Stimulated activated CD8-positive, alpha-beta memory T cell treated with anti-CD3 and anti-CD28 coated beads, Interleukin-7, amount 100 ng/mL, for 4 hours (primary cell): ENCODE measurements at places on chromosomes 13 and 19.

DNA sequence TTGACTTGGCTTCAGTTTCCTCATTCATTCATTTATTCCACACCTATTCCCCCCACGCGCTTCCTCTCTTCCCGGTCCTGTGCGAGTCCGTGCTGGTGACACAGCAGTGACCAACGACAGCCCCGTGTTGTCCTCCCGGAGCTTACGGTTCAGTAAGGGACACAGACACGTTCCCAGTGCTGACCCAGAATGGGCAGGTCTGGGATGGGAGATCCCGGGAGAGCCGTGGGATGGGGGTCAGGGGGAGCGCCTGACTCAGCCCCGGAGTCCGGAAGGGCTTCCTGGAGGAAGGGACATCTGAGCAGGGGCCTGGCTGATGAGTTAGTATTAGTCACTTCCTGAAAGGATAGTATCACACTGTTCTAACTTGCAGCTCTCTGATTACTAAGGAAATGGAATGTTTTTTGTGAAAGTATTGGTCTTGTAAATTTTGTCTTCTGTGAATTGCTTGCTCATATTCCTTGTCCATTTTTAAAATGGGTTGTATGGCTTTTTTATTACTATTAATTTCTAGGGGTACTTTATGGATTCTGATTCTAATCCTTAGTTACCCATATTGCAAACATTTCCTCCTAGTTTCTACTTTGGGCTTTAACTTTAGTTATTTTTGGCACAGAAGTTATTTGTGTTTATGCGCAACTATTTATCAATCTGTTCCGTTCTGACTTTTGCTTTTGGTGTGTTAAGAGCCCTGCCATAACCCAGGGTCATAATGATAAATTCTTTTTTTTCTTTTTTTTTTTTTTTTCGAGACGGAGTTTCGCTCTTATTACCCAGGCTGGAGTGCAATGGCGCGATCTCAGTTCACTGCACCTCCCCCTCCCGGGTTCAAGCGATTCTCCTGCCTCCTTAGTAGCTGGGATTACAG, 708 bp upstream of the ERCC1 start:
- DNase-seq = peak; percentile 26

- no peak for DNase-seq
Measured at GRCh38 chr13:94444826-94445225, 34.7 kb downstream of the DCT start.

DNA sequence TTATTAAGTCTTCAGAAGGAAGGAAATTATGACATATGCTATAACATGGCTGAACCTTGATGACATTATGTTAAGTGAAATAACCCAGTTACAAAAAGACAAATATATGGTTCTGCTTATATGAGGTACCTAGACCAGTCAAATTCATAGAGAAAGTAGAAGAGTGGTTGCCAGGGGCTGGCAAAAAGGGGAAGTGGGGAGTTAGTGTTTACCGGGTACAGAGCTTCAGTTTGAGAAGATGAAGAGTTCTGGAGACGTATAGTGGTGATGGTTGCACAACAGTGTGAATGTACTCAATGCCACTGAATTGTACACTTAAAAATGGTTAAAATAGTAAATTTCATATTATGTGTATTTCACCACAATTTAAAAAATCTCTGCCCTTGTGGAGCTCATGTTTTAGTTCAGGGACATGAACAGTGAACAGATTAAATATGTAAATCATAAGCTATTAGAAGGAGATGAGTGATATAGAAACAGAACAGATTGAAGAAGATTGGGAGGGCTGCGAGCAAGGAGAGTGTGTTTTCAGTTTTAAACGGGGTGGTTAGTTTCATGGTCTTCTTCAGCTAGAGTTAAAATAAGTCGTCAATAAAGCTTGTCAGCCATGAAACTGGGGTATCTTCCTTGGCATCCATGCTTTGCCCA, 355.2 kb downstream of the KCNRG start:
- no peak for DNase-seq

- no peak for DNase-seq
Measured at GRCh38 chr13:25847635-25848626, 203.9 kb downstream of the SHISA2 start.

GRCh38 chr13:114328034-114328433, 13.7 kb downstream of the CHAMP1 start:
- no peak for DNase-seq

- DNase-seq = no peak
Measured at GRCh38 chr19:44848036-44848811, 2.1 kb downstream of the NECTIN2 start.

DNA sequence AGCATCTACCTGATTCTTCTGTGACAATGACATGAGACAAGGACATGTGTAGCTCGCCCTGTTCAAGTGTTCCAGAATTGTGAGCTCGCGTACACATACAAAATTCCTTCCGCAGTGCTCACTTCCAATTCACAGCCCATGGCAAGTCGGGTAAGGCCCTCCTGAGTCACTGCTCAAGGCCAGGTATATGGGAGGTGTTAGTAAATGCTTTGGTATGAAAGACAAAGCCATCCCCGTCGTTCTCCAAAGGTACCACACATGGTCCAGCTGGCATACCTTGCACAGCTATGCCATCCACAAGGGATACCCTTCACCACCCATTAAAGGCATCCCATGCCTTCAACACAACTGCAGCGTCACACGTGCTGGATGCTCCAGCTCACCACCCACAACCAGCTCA, 4.4 kb upstream of the ELL start:
- no peak for DNase-seq

- DNase-seq = no peak
Measured at GRCh38 chr19:23482829-23483228, 87.6 kb upstream of the ZNF91 start.

DNA sequence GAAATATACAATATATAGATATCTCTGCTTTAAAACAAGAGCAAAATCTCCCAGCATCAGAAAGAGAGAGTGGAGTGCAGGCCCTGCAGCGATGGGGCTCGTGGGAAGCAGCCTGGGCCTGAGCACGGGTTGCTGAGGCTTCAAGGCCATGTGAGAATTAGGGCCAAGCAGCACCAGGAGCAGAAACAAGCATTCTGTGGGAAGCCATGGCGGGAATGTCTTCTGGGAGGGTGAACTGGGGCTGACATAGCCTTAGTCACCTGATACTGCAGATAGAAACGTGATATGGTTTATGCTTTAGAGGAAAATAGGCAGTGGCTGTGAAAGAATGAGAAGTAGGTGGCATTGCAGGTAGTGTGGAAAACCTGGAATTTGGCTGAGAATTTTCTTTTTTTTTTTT, 472.3 kb downstream of the IRS2 start:
- DNase-seq = no peak

- DNase-seq = no peak
Measured at GRCh38 chr19:41941410-41942202, 13.4 kb upstream of the ERFL start.

- DNase-seq = peak; percentile 40
Measured at GRCh38 chr19:10565028-10565566, 713 bp downstream of the KRI1 start.

- DNase-seq = no peak
Measured at GRCh38 chr13:102311901-102312300, 89.9 kb downstream of the FGF14 start.

DNA sequence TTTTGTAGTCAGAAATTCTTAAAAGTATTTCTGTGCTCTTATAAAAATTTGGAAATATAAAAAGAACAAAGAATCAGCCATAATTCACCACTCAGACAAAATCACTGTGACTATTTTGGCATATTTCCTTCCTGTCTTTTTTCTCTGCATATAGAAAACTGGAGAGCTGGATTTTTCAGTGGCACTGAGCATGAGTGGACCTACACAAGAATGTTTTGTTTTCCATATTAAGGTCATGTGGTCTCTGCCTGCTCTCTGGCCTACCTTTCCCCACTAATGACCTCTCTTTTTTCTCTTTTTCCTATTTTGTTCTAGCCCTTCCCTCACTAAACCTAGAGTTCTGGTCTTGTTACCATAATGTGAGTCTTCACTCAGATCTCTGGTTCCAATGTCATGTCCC, 17.6 kb upstream of the USP12 start:
- DNase-seq = no peak

DNA sequence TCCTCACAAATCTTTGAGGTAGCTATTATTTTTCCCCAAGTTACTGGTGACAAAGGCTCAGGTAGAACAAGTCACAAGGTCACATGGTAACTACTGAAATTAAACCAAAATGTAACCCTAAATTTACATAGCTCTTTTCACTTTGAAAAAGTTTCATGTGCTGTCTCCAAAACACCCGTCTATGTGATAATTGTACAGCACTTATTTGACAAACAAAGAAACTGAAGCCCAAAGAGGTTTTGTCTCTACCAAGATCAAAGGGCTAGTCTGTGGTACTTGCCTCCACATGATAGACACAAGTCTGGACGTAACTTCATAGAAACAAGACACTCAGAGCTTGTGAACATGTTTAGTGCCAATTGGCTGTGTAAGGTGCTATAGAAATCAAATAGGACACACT, 108.3 kb downstream of the SACS start:
- no peak for DNase-seq

DNA sequence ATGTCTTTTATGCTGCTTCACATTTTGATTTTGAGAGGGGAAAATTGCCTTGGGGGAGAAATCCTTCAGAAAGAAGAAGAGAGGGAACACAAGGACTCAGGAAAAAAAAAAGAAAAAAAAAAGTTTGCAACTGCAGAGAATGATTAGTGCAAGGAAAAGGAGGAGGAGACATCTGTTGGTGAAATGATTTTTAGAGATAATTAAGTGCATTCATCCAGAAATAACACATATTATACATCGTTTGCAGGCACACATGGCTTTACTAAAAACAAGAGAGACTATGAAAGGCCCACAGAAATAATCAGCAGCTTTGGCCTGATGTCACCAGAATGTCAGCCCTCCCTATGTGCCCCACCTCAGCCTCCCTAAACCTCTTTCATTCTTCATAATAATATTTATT, 1058.2 kb downstream of the PCDH9 start:
- DNase-seq = no peak

- no peak for DNase-seq
Measured at GRCh38 chr13:49298903-49299605, 51.3 kb downstream of the CDADC1 start.

DNA sequence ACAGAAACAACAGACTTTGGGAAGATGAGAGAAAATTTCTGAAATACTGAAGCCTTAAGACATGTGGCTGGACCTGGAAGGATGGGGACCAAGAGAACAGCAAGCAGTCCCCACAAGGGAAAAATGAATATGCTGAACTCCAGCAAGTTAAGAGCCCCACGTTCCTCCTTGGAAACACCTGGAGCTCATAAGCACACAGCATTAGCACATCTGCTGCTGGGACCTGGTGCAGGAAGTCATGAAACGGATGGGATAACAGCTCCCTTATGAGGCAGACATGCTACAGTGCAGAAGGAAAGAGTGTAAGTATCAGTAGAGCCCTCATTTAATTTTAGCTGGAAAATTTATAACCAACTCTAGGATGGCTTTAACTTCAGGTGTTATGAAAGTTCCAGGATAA, 67.3 kb downstream of the SLC15A1 start:
- no peak for DNase-seq

DNA sequence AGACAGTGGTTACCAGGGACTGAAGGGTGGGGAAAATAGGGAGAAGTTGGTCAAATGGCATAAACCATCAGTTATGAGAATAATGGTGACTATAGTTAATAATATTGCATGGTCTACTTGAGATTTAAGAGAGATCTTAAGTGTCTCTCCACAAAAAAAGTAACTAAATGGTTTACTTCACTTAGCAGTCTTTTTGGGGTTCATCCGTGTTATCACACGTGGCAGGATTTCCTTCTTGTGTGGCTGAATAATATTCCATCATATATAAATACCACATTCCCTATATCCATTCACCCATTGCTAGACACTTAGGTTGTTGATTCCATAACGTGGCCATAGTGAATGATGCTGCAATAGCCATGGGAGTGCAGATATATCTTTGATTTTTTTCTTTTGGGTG, 967.0 kb downstream of the UQCRFS1 start:
- DNase-seq = no peak

- DNase-seq = no peak
Measured at GRCh38 chr19:1163934-1164683, 10.0 kb downstream of the SBNO2 start.

DNA sequence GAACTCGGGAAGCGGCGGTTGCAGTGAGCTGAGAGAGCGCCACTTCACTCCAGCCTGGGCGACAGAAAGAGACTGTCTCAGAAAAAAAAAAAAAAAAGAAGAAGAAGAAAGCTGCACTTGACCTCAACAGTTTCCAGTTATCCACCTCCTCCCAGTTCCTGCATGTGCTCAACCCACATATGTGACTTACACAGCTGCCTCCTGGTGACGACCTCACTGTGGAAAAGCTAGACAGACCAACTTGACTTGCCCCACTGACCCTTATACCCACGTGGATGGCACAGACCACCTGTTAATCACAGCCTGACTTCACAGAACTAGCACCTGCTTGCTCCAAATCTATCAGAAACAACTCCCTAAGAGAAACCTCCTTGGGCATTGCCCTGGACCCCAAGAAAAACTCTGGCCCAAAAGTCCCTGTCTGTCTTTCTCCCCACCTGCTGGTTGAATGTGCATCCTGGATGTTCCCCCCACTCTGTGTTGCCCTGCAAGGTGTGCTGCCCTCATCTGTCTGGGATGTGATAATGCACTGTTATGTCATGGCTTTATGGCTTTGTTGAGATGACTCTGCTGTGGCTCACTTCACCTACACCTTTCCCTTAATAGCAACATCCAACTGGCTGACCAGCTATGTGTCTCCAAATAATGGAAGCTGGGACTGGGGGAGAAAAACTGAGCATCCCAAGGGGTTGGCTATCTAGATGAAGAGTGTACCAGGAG, 2.8 kb downstream of the ZNF20 start:
- DNase-seq = no peak

DNA sequence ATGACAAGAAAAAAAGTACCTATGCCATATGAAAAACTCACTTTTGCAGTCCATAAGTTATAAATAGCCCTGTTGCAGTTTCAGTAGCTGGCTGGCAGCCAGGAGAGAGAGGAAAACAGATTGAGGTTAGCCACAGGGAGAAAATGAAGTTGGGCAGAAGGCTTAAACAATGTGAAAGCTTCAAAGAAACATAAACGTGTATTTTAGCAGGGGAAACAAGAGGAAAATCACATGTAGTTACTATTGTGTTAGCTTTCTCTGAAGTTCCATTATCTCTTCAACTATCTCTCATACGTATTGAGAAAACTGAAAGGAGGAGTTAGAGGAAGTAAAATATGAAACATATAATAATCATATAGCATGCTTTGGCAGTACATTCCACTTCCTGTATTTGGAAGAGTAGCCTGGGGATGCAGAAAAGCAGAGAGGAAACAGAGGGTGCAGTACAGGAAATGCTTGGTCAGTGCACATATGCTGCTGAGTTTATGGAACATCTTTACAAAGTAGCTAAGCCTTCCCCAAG, 1551.1 kb downstream of the EFNB2 start:
- DNase-seq = no peak

DNA sequence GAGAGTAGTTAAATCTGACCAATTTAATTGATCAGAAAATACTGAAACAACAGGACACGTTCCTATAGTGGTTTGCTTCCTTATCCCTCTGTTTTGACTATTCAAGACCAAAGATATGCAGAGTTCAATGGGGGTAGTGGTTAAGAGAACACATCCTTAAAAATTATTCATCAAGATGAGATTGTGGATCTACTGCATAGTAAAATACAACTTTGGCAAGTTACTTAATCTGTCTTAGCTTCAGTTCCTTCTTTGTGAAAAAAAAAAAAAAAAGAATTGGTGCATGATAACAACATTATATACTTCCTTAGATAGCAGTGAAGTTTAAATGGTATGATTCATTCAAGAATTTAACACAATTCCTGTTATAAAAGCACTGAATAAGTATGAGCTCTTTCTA, 552.1 kb downstream of the DCT start:
- no peak for DNase-seq

- no peak for DNase-seq
Measured at GRCh38 chr13:27006519-27007161, 165.0 kb downstream of the USP12 start.
